ENCODE measurements at places on chromosomes 2 and 18.

GRCh38 chr18:950882-951495 lies 46.3 kb downstream of the ADCYAP1 start:
- DNase-seq, result no peak

- DNase-seq, result no peak
These were observed 62.1 kb downstream of the SETBP1 start for GRCh38 chr18:44742718-44743311.

GRCh38 chr2:5519286-5519685 lies 172.9 kb upstream of the SOX11 start:
- no peak for DNase-seq

- no peak for DNase-seq
These were observed 25.0 kb downstream of the TTC32 start for GRCh38 chr2:19876751-19877150.

DNA sequence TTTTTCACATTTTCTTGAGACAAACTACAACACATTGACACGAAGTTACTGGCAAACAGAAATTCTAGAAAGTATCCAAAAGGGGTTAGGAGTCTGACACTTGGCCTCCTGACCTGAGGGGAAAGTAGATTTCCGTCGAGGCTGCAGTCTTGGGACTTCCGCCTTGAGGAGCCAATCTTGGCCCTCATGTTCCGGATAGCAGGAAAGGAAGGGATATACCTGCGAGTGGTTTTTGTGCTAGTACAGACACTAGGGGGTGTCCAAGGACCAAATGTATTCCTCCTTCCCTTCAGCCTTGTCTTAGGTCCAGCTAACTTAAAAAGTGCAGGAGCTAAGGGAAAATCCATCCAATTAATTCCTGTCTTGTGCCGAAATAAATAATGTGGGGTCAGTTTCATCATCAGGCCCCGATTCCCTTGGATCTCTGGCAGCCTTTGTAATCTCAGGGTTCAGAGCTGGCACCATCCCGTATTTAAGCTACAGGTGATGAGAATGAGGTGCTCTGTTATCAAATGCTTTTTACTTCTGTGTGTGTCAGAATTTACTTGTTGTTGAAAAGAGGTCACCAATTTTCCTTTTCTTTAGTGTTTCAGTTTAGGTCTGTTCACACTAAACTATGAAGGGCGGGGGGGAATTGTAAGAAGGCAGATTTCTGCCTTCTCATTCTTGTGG lies 330.2 kb upstream of the FANCL start:
- DNase-seq, result no peak

DNA sequence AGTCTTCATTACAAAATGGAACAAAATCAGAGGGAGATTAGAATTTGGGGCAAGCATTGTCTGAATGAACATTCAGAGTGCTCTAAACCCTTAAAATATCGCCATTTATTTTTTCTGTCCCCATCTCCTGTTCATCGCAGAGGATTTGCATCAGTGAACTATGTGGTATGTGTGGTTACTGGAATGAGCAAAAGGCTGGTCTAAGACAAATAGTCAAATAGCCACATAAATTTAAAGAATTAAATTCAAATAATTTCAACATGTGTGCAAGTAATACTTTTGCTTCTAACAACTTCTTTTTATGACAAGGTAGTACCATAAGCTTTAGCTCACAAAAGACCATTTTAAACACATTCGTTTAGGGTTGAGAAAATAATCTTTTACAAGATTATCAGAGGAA lies 82.6 kb upstream of the ST8SIA3 start:
- DNase-seq, result no peak

DNA sequence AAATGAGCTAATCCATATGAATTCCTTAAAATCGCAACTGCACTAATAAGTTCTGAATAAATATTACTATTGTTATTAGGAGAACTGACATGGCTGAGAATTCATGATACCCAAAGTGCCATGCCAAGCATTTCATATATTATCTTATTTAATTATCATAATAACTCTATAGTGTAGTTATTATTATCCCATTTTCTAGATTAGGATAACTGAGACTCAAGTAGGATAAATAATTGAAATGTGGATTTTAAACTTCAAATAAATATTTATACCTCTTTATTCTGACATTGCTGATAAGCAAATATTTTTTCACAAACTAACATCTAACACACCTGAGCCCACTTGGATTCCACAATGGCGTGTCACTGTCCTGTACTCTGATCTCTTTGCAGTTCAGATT lies 492.7 kb downstream of the IRS1 start:
- no peak for DNase-seq

- DNase-seq, result no peak
These were observed 1072.6 kb upstream of the PIK3C3 start for GRCh38 chr18:40882468-40882867.

- DNase-seq, result no peak
These were observed 69.0 kb downstream of the BABAM2 start for GRCh38 chr2:27959496-27959895.

DNA sequence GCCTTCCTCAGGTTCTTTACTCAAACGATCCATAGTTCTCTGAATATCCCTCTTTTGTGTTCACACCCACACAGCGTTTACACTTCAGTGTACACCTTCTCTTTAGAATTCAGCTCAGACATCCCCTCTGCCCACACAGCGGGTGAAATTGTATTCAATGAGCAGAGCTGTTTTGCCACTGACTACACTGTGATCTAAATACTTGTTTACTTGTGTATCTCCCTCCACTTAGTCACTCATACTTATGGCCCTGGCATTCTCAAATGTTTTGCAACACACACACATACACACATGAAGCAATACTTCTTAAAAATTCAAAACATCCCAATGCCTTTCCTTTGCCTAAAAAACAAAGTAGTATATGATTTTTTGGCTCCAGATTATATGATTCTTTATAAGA lies 297.1 kb downstream of the TMX3 start:
- no peak for DNase-seq

GRCh38 chr2:150610670-150611279 lies 123.3 kb upstream of the RND3 start:
- no peak for DNase-seq

- DNase-seq, result no peak
These were observed 20.3 kb downstream of the SALL3 start for GRCh38 chr18:78999939-79000338.

GRCh38 chr2:43927442-43927841 lies 68.3 kb downstream of the LRPPRC start:
- DNase-seq, result no peak

GRCh38 chr2:3666613-3666975 lies 8.6 kb downstream of the ALLC start:
- DNase-seq, result no peak

GRCh38 chr2:171957061-171957460 lies 34.8 kb downstream of the HAT1 start:
- no peak for DNase-seq

DNA sequence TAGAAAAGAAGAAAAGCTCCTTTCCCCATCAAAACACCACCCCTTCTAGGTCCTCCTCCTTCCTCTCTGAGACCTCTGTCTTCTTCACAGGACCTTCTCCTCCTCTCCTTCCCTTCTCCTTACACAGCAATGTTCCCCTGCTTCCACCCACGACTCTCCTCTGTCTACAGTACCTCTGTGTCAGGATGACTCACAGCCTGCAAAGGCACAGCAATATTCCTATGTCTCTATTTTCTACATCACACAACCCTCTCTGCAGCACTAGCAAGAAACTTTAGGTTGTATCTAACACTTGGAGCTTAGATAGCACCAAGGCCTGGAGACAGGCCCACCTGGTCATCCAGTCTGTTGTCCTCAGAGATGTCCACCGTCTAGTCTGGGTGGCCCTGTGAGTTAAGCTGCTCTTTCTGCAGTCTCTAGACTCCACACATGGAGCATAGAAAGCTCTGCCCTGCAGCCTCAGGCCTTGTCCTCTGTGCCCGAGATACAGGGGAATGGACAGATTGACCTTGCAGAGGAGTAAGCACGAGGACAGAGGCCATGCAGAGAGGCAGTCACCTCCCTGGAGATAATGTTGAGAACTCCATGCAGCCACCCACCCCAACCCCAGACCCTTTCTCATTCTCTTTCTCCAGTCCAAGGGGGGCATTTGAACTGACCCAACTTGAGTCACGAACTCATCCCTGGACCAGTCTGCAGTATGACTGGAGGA lies 212.0 kb downstream of the TNS1 start:
- no peak for DNase-seq

DNA sequence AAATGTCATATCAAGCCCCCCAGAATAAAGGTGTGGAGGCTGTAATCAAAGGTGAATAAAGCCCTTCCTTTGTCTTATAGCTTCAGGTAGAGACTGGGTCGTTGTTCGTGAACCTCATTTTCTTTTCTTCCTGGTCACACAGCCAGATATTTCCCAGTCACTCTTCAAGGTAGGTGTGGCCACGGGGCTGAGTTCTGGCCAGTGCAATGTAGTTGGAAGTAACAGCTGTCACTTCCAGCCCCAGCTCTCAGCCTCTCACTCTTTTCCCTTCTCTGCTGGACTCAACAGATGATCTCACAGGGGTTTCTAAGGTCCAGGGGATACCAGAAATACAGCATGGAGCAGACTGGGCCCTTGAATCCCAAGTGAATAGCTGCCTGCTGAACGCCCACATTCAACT lies 15.8 kb upstream of the TRPM8 start:
- DNase-seq, result no peak

DNA sequence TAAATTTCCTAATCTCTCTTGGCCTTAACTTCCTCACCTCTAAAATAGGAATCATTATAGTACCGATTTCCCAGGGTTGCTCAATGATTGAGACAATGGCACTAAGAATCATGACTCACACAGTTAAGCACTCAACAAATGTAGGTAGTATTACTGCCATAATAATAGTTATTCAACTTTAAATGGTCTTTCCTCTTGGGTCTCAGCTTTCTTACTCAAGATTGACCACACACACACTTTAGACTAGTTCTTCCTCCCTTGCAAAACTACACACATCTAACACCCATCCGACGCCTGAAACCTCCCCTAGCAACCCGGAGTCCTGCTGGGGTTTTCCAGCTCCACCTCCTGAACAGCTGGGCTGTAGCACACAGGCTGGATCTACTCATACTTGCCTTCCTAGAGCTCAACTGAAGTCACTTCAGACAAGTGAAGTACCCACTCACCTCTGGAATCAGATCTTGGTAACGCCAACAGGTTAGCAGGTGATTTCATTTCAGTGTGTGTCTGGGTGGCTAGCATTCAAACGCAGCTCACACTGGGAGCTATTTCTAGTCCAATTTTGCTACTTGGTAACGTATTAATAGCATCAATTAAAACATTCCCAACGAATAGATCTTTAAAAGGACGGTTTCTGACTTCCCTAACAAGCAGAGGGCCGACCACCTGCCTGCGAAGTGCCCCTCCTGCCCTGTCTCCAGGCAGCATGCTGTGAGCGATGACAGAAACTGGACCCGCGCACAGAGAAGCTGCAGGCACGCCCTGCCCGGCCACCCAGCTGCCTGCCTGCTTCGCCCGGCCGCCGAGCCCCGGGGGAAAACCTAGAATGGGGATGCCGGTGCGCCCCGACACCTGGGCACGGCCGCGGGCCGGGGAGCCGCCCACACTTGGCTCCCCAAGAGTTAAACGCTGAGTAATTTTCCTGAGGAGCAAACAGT lies 1.1 kb downstream of the UXS1 start:
- DNase-seq, result peak; percentile 28

- no peak for DNase-seq
These were observed 1.1 kb downstream of the LRATD1 start for GRCh38 chr2:14633461-14634181.

GRCh38 chr2:100194951-100195350 lies 52.6 kb upstream of the AFF3 start:
- no peak for DNase-seq

DNA sequence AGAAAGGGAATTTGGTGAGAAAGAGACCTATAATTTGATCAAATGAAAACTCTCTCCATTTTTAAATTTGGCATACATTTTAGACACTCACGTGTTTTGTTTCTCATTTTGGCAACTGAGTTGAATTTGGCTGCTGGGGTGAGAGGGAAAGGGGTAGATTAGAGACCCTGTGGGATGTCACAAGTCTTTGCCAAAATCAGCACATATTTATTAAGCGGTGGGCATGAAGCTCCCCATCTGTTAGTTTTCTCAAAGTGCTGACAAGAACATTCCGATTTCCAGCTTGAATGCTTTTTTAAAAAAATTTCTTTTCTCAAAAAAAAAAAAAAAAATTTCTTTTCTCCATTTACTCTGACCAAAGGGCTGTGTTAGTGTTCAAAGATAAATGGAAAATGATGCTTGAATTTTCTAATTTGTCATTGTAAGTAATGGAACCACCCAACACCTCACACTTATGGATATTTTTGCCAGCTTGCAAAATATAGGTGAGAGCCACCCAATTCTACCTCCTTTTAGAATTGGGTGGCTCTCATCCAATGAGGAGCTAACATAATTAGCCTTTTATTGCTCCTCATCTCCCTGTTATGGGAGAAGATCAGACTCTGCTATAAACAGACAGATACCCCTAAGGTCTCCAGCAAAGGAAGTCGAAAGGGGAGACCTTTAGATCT lies 222.9 kb upstream of the FN1 start:
- DNase-seq, result no peak

- no peak for DNase-seq
These were observed 77.7 kb downstream of the CDH2 start for GRCh38 chr18:28099237-28099636.

DNA sequence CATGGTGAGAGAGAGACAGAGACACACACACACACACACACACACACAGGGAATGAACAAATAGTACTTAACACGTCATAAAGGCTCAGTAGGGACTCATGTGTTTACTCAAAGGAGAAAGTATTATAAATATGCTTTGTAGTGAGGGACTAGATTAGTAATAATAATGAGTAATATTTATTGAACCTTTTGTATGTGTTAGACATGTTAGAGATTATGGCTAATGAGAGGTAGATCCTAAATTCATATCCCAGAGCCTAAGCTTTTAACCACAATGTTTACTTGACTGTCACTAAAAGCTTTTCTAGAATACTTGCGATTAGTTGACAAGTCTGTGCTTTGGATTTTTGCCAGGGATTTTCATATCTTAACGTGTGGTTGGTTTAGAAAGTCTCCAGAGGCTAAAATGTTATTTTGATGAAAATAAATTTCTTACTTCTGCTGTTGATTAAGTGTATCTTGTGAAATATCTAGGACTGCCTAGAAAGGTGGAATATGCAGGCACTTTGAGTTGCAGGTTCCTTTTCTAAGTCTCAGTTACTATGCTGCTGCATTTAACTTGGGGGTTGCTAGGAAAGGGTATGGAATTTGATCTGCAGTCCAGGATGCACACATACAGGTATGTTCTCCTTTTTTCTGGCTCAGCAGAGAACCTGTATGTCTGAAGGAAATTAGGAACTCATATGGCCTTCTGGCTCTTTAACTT lies 64.5 kb downstream of the UBR3 start:
- no peak for DNase-seq

DNA sequence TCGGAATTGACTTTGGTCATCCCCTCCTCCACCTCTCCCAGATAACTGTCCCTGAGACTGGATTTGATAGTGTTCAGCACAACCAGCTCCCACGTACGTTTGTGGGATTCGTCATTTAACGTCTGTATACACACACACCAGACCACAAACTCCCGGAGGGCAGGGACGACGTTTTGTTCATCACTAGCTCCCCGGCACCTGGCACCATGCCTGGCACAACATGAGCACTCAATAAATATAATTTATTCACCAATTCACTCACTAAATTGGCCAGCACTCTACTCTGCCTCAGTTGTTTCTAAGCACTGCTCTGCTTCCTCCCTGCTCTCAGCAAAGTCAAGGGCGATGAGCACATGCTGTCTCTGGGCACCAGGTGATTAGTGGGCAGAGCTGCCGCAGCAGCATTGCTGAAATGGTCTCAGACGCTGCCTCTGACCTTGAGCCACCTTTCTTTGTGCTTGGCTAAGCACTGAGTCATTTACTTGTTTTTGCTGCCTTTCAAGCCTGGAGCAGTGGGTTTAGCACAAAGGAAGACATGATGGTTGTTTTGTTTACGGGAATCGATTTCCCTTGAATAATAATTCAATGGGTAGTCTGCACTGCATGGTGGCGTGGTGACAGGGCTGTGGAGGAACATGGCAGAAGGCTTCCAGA lies 19.3 kb upstream of the LOXHD1 start:
- DNase-seq, result no peak
